ENCODE measurements at places on chromosomes 3 and 15. TPM values are rescaled to one million over a fixed set of nuclear protein-coding genes. Genes with fewer than 3 reads are reported as not detected.

GRCh38 chr3:116905794-116906193, 196.2 kb downstream of the TUSC7 start:
- DNase-seq: no peak

DNA sequence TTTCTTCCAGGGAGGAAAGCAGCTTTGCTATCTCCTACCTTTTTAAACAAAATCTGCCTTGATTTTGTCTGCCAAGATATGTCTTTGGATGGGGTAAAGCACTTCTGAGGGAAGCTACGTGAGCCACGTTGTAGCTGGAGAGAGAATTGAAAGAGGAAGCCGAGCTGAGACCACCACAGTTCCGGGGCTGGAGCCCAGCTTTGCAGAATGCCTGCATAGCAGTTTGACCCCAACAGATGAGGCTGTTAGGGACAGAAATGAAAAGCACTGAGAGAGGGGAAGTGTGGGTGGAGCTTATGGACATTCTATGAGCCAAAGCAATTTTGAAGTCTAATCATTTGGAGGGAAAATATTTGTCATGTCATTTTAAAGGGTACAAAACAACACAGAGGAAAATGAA, 45.4 kb downstream of the LIPC start:
- no peak for DNase-seq

Gene CA12
- not detected for total RNA-seq

DNA sequence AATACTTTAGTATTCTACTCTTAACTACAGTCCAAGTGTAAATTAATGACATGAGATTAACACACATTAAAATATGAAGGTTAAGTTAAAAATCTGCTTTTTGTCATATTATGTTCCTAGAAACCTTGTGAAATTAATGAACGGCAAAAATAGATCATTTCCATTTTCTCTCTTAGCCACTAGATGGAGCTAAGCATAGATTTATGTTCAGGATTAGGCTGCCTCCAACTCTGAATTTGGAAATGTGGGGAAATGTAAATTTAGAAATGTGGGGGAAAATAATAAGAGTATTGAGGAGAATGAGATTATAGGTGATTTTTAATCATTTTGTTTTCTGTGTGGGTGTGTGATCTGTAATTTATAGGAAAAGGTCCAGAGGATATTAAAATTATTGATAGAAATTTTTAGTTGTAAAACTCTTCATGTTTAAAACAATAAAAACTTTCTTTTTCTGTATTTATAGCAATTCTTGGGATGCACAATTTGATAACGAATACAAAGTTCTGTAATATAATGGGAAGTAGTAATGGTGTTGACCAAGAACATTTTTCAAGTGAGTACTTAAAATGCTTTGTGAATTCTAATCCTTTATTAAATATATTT, 59.2 kb downstream of the TMOD3 start:
- DNase-seq: no peak

Gene GP9
- total RNA-seq: not detected

DNA sequence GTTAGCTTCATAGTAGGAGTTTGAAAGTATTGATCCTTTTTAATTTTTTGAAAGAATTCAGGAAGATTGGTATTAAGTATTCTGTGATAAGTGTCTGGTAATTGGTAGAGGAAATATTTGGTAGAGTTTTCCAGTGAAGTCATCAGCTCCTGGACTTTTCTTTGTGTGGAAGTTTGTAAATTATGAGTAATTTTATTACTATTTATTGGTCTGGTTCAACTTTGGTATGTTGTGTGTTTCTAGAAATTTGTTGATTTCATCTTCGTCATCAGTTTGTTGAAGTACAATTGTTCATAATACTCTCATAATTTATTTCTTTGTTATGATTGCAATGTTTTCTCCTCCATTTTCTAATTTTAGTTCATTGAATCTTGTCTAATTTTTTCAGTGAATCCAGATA, 832.0 kb downstream of the OTOL1 start:
- no peak for DNase-seq

Gene HDC
- total RNA-seq: not detected

Gene NEK10
- total RNA-seq: 0.77 TPM

DNA sequence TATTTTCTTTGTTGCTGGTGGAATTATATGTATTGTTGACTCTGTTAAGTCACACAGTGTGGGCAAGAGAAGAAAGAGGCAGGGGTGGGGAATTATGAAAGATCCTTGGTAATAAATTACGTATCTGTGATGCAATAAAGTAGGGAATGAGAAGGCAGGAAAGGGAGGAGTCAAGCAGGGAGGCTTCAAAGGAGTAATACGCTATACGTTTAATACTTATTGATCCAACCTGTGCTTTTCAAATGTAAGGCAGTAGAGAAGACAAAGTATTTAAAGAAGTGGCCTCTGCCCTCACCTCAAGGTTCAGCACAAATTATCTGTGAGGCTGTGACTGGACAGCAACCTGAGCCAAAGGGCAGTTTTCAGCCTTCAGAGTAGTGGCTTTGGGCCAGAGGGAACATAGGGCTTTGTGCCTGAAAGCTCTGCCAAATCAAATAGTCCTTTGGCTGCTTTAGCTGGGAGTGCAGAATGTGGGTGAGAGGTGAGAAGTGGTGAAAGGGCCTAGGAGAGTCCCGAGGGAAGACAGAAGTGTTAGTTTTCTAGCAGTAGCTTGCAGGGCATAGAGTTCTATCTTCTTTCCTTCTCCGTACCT, 1.2 kb upstream of the PLIN1 start:
- DNase-seq: no peak

DNA sequence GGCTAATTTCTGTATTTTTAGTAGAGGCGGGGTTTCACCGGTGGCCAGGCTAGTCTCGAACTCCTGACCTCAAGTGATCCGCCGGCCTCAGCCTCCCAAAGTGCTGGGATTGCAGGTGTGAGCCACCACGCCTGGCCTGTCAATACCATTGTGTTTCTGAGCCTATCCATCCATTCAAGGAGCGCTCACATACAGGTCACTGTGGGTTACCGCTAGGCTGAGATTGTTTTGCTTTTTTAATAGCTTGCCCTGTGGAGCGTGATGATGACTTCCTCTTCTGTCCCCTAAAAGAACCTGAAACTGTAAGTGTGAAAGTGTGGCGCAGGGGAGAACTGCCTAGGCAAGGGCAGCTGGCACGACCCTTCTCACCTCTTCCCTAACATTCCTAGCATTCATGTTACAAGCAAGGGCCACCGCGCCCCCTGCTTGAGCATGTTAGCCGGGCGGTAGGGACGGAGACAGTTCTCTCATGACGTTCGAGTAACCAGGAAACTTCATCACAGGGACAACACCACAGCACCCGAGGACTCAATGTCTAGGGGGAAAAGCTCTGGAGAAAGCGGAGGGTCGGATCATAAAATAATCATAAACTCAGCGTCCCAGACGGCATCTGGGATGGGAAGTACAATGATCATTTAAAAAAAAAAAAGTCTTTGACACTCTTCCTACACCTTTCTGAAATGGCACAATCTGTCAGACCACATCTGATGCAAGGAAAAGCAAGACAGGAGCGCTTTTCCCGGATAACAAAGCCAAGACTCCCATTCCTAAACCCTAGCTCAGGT, 790 bp downstream of the LAMP3 start:
- no peak for DNase-seq

- no peak for DNase-seq
Measured at GRCh38 chr3:112467539-112467938, 31.7 kb downstream of the BTLA start.

GRCh38 chr15:73389539-73389938, 20.8 kb upstream of the HCN4 start:
- DNase-seq: no peak

- DNase-seq: no peak
Measured at GRCh38 chr3:72338942-72339669, 509.1 kb downstream of the SHQ1 start.

DNA sequence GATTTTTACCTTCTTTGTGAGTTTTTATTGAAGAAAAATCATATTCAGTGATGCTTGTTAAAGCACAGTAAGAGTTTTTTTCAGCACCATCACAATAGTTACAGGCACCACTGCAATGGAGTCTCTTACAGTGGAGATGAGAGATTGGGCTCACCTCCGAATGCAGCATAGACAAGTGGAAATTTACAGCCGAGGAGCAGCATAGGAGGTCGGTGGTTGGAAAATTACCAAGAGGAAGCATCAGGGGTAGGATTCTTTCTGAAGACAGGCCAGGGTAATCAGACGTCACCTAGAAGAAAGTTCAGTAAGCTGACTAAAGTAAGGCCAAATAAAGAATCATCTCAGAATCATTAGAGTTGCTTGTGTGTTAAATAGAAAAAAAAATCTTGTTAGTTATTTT, 491.6 kb downstream of the RBMS3 start:
- no peak for DNase-seq

DNA sequence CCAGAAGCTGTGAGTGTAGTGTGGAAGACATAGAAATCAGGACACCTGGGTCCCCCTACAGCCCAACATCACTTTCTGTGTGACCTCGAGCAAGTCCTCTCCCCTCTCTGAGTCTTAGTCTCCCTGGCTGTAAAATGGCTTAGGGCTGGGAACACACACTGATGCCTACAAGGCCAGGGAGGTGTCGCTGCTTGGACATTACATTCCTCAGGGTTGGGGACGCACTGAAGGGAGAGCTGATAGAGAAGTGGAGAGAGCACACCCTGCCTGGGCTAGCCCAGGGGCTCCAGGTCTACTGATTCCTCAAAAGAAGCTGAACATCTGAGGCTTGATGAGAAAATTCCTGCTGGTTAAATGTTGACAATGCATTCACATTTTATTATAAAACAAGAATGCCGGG, 6.3 kb upstream of the ALAS1 start:
- no peak for DNase-seq

Gene C3orf70
- not detected for total RNA-seq

DNA sequence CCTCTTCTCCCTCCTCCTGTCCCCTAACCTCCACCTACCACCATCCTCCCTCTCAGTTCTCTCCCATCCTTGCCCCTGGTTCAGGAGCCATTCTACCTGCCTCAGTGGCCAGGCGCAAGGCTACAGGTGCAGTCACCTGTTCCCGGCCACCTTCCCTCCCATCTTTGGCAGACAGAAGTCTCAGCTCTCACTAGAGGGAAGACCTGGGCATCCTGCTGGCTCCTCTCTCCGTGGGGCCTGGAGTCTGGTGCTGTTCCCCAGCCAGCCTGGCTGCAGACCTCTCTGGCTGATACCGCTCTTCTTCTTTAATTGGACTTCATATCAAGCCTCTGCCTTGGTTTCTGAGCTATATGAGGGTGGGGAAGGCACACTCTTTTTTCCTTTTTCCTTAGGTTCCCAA, 53.0 kb upstream of the SLC6A1 start:
- no peak for DNase-seq

Gene SLC15A2
- 0.75 TPM for total RNA-seq

Gene LIPC
- 0.61 TPM for total RNA-seq

Gene DNAH1
- 50.7 TPM for total RNA-seq

GRCh38 chr3:14583548-14584091, 43.5 kb upstream of the GRIP2 start:
- no peak for DNase-seq

Gene HTR3E
- total RNA-seq: not detected

Gene NPAP1
- not detected for total RNA-seq

Gene LSM3
- total RNA-seq: 6.9 TPM

DNA sequence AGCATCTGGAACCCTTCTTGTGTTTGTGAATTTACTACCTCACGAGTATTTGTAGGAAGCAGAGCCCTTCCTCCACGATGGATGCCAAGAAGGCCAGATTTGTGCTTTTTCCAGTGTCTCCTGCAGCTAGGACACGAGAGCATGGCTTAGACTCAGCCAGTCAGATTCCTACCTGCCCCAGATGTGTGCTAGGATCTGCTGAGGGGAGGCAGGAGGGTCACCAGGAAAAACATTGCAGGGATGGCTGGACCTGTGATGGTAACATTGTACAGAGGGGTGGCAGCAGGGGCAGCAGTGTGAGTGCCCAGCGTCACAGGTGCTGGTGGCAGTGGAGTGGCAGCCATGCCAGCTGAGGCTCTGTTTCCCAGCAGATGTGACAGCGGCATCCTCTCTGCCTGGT, 285.3 kb downstream of the FAM43A start:
- DNase-seq: no peak

- DNase-seq: no peak
Measured at GRCh38 chr3:65344444-65344843, 656.6 kb upstream of the ADAMTS9 start.

Gene SNRK
- 217 TPM for total RNA-seq

Gene SHF
- 3.7 TPM for total RNA-seq

Gene TUSC7
- total RNA-seq: not detected

DNA sequence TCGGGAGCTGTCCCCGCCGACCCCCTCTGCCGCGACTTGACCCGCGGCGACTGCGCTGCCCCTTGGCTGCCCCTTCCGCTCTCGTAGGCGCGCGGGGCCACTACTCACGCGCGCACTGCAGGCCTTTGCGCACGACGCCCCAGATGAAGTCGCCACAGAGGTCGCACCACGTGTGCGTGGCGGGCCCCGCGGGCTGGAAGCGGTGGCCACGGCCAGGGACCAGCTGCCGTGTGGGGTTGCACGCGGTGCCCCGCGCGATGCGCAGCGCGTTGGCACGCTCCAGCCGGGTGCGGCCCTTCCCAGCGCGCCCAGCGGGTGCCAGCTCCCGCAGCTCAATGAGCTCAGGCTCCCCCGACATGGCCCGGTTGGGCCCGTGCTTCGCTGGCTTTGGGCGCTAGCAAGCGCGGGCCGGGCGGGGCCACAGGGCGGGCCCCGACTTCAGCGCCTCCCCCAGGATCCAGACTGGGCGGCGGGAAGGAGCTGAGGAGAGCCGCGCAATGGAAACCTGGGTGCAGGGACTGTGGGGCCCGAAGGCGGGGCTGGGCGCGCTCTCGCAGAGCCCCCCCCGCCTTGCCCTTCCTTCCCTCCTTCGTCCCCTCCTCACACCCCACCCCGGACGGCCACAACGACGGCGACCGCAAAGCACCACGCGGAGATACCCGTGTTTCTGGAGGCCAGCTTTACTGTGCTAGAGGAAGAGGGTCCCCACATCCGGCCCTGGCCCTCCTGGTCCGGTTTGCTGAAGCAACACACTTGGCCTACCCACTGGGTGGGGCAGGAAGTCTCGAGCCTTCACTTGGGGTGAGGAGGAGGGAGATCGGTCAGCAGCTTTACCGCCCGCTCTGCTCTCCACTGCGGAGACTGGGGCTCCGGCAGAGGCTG, at the start of gene RASSF1:
Gene RASSF1 (minus strand): TSS at position 389 of the 882 bp plus-strand sequence. CDS start 31 bp downstream, at position 358.
- peak; percentile 66 for DNase-seq

Gene MORC1
- not detected for total RNA-seq

- no peak for DNase-seq
Measured at GRCh38 chr3:112807685-112808084, 39.0 kb downstream of the CD200R1L start.

DNA sequence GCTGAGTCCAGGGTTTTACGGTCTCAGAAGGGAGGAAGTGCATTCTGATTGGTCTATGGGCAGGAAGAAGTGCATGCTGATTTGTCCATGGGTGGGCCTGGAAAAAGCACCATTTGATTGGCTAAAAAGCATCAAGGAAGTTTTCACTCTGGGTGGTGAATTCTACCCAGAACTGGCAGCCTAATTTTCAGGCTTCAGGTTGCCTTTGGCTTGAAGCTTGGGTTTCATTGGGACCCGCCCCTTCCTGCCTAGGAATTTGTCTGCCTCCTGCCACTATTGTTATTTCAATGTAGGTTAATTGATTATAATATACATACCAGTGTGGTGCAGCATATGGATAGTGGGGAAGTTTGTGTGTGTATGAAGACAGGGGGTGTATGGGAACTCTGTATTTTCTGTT, 1355.9 kb downstream of the SI start:
- no peak for DNase-seq

Gene BFSP2
- not detected for total RNA-seq

- no peak for DNase-seq
Measured at GRCh38 chr3:28799084-28799483, 450.5 kb upstream of the AZI2 start.

GRCh38 chr3:18499301-18499700, 74.2 kb upstream of the SATB1 start:
- peak; percentile 54 for DNase-seq

Measured in CD4-positive, alpha-beta T cell (primary cell).